ENCODE measurements at places on chromosomes 2 and 18.

GRCh38 chr18:12773369-12773768, 70.5 kb downstream of the PSMG2 start:
- no peak for DNase-seq

DNA sequence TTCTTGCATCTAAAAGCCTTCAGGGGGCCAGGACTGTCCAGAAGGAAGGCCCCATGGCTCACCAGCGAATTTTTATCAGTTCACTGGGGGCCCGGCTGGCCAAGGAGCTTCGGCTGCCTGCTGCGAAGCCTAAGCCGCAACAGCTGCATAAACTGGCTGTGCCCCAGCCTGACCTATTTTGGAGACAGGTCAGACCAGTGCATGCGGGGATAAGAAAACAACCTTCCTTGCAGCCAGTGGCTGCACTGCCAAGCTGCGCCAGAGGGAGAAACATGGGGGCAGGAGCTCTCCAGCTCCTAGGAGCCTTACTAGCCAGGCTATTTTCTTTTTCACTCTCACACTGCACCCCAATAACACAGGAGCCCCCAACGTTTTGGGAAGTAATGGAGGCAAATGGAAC, 15.2 kb downstream of the PAX3 start:
- no peak for DNase-seq

- no peak for DNase-seq
These were observed 46.3 kb downstream of the CABLES1 start for GRCh38 chr18:23181547-23181946.

DNA sequence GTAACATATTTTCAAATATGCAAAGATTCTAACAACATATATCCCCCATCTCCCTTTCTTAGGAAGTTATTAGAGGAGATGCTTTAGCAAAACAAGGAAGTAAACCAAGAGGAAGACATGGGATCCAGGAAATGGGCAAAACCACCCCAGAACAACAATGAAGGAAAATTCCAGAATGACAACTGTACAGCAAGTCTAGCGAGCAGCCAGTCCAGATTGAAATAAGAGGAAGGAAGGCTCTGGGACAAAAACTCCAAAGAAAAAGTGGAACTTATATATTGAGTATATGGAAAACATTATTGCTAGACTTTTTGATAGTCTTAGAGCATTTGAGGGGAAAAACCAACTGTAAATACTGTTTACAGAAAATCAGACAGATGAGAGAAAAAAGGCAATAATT, 2.9 kb upstream of the ARPC2 start:
- no peak for DNase-seq

DNA sequence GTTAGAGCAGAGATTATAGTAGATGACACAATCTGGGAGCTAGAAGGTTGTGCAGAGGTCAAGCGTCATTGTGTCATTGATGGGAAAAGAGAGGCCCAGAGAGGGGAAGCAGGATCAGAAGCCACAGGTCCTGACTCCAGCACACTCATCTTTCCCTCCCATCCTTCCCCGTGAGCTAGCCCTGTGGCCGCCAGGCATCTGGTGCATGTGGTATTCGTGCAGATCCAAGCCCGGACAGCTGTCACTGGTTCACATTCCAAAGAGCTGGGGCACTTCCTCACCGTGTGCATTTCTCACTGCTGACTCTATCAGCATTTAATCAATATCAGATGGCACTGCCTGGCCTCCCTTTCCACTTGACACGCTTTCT, 94.1 kb upstream of the THOC1 start:
- DNase-seq, result no peak

GRCh38 chr2:19669559-19669958, 232.2 kb downstream of the TTC32 start:
- DNase-seq, result no peak

All from T-helper 9 cell (primary cell).